ENCODE measurements at places on chromosomes 2 and 18. TPM values are rescaled to one million over a fixed set of nuclear protein-coding genes. Genes with fewer than 3 reads are reported as not detected.

Gene SERPINB4
- total RNA-seq = not detected

Gene CD302
- total RNA-seq = 1.2 TPM

Gene CCDC141
- 36.1 TPM for total RNA-seq

Gene MAP2
- 0.89 TPM for total RNA-seq

Gene CNDP1
- total RNA-seq = not detected

GRCh38 chr2:25482341-25482740 is 140.6 kb upstream of the DNMT3A start:
- DNase-seq = no peak
- H3K4me3 ChIP-seq = no peak overlapping the region
- H3K36me3 ChIP-seq = no peaks in the 10 kb centered on the region
- H3K27ac ChIP-seq = no peak overlapping the region
- H3K4me1 ChIP-seq = no peaks in the 10 kb centered on the region
- no peaks in the 10 kb centered on the region for H3K27me3 ChIP-seq

- H3K27me3 ChIP-seq = no peaks in the 10 kb centered on the region
- DNase-seq = no peak
- H3K4me1 ChIP-seq = no peaks in the 10 kb centered on the region
Measured at GRCh38 chr2:237358721-237359517, 55.0 kb downstream of the COL6A3 start.

GRCh38 chr2:127859712-127860085 is 1.7 kb upstream of the POLR2D start:
- H3K27ac ChIP-seq = no peak overlapping the region
- no peaks in the 10 kb centered on the region for H3K36me3 ChIP-seq
- peaks cover 22% of the 10 kb centered on the region for H3K4me1 ChIP-seq

DNA sequence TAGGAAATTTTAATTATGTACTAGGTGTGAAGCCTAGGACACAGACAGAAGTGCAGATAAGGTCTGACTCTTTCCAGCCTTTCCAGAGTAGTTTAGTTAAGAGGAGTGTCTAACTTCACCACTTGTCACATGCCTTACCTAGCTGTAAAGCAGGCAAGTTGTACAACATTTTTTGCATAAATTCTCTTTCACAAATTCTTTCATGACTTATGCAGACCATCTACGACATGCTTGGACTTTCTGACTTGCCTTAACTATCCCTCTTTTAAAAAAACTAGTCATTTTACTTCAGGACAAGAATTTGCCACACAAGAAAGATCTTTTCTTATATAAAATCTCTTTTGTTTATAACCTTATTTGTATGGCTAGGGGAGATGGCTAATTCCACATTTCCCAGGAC is 1273.6 kb upstream of the SLC39A10 start:
- H3K27me3 ChIP-seq = no peaks in the 10 kb centered on the region
- H3K27ac ChIP-seq = no peak overlapping the region
- H3K4me3 ChIP-seq = no peak overlapping the region
- DNase-seq = no peak
- H3K4me1 ChIP-seq = no peaks in the 10 kb centered on the region

DNA sequence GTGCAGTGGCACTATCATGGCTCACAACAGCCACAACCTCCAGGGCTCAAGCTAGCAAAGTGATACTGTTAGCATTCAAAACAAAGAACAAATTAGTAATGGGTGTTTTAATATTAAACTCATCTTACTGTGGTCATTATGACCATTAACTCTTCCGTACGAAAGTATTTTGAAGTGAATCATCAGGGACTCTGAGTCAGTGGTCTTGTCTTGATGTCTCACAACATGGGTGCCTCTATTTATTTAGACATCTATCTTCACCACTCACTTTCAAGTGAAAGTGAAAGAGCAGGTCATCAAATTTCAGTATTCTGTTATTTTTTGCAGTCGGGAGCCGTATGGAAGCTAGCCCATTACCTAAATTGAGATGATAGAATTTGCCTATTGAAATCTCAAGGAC is 1118.2 kb downstream of the DPP10 start:
- H3K4me1 ChIP-seq = no peaks in the 10 kb centered on the region
- no peak for DNase-seq
- H3K36me3 ChIP-seq = no peaks in the 10 kb centered on the region
- no peak overlapping the region for H3K4me3 ChIP-seq

DNA sequence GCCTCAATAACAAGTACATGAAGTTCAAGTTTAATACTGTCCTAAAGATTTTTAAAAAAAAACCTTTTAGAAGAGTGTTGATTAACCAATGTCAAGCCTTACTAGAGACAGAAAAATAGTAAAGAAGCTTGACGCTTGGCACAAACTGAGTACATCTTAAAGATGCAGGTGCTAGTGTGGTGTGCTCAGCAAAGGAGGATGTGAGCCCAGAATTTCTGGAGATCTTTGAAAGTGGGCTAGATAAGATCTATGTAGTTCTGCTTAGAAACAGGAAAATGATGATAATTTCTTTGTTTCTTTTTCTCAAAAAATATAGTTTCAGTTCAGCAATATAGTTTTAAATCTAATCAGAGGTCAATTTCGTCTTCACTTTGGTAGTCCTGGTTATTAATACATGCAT is 118.3 kb upstream of the KLHL14 start:
- no peak overlapping the region for H3K4me3 ChIP-seq
- no peaks in the 10 kb centered on the region for H3K4me1 ChIP-seq
- no peak overlapping the region for H3K27ac ChIP-seq
- no peak for DNase-seq

DNA sequence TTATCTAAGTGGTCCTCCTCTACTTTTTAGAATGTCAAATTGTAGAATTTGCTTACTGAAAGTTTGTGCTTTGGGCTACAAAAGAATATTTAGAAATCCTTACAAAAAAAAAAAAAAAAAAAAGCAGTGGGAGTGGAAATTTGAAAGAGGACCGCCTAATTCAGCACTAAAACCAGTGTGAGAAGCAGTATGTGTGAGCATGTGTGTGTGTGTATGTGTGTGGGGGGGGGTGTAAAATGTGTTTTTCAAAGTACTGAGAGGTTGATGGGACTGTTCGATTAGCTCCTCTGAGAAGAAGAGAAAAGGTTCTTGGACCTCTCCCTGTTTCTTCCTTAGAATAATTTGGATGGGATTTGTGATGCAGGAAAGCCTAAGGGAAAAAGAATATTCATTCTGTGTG is at the start of gene VIT:
VIT (plus strand) TSS at position 175 of the 400 bp plus-strand sequence. CDS start 19,664 bp downstream, outside the sequence.
- no peak within 1 kb of the TSS for H3K27ac ChIP-seq
- no peak within 1 kb of the TSS for H3K4me3 ChIP-seq
- H3K36me3 ChIP-seq = no peaks in the 10 kb centered on the region
- no peaks in the 10 kb centered on the region for H3K27me3 ChIP-seq
- DNase-seq = no peak

GRCh38 chr18:10923551-10924070 is 225.8 kb downstream of the PIEZO2 start:
- no peaks in the 10 kb centered on the region for H3K36me3 ChIP-seq
- H3K27me3 ChIP-seq = no peaks in the 10 kb centered on the region
- no peaks in the 10 kb centered on the region for H3K4me1 ChIP-seq
- H3K27ac ChIP-seq = no peak overlapping the region
- H3K4me3 ChIP-seq = no peak overlapping the region
- DNase-seq = no peak

- no peak overlapping the region for H3K4me3 ChIP-seq
- H3K27me3 ChIP-seq = no peaks in the 10 kb centered on the region
- H3K27ac ChIP-seq = no peak overlapping the region
- no peaks in the 10 kb centered on the region for H3K4me1 ChIP-seq
- no peaks in the 10 kb centered on the region for H3K36me3 ChIP-seq
Measured at GRCh38 chr18:54780970-54781369, 47.3 kb upstream of the RAB27B start.

Data from naive thymus-derived CD4-positive, alpha-beta T cell (primary cell).